ENCODE measurements at places on chromosomes 16 and 17. TPM values are rescaled to one million over a fixed set of nuclear protein-coding genes. Genes with fewer than 3 reads are reported as not detected.

The KRTAP2-3 gene
- total RNA-seq = 18.2 TPM

The ATP2A1 gene
- total RNA-seq = 5.7 TPM

The TMEM238L gene
- not detected for total RNA-seq

The LDHD gene
- 4.1 TPM for total RNA-seq

The PRCD gene
- not detected for total RNA-seq

The KRT35 gene
- not detected for total RNA-seq

The CACNG1 gene
- not detected for total RNA-seq

The GCGR gene
- not detected for total RNA-seq

The ZNF207 gene
- 198 TPM for total RNA-seq

The FSCN2 gene
- total RNA-seq = 5.5 TPM

The TPSG1 gene
- total RNA-seq = not detected

The MT1F gene
- 2.6 TPM for total RNA-seq

The HOXB7 gene
- total RNA-seq = 31.3 TPM

DNA sequence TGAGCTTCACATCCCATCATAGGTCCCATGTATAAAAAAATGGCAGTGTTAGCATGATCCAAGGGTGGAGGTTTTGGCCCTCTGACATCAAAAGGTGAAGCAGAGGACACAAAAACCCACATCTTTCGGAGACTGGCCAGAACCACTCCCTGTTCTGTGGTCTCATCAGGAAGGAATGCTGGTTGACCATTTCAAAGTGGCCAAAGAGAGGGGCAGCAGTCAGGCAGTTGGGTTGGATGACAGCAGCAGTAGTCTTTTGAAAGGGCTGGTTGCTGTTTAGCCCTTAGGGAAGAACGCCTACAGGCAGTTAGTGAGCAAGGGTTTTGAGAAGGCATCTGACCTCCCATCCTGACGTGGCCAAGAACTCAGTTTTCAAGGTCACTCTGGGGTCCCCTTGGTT lies 40.5 kb downstream of the LCMT1 start:
- peak; percentile 37 for DNase-seq
- peak overlapping the region; percentile 20 for H3K27ac ChIP-seq
- H3K36me3 ChIP-seq = peaks cover 7% of the 10 kb centered on the region
- H3K27me3 ChIP-seq = no peaks in the 10 kb centered on the region
- no peak overlapping the region for H3K4me3 ChIP-seq
- H3K4me1 ChIP-seq = peaks cover 19% of the 10 kb centered on the region

DNA sequence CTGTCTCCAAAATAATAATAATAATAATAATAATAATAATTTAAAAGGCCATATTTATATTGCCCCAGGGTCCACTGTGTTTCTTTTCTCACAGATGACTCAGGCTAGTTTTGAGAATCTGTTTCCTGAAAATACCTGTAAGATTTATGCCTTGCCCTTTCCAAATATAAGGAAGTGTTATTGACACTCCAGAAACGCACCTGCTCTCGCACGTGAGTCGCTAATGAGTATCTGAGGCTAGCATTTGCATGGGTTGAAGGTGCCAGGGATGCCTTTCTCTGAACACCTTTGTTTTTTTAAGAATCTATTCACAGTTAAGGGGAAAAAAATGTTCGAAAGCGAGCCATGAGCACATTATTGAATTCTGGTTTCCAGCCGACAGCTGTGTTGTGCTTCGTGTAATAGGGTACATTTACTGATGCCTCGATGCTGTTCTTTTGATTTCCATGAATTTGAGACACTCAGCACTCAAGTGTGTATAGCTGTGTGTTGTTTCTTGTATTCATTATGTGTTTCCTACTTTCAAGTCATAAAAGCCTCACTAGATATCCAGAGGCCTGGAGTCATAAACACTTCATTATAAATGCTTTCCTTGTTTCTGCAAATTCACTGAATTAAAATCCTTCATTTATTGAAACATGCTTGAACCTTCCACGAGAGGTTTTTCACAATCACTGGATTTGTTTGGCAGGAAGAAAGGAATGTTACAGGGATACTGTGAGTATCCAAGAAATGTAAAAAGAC lies 45.0 kb upstream of the NOL11 start:
- H3K4me1 ChIP-seq = no peaks in the 10 kb centered on the region
- no peak for DNase-seq
- no peaks in the 10 kb centered on the region for H3K27me3 ChIP-seq
- no peak overlapping the region for H3K27ac ChIP-seq

DNA sequence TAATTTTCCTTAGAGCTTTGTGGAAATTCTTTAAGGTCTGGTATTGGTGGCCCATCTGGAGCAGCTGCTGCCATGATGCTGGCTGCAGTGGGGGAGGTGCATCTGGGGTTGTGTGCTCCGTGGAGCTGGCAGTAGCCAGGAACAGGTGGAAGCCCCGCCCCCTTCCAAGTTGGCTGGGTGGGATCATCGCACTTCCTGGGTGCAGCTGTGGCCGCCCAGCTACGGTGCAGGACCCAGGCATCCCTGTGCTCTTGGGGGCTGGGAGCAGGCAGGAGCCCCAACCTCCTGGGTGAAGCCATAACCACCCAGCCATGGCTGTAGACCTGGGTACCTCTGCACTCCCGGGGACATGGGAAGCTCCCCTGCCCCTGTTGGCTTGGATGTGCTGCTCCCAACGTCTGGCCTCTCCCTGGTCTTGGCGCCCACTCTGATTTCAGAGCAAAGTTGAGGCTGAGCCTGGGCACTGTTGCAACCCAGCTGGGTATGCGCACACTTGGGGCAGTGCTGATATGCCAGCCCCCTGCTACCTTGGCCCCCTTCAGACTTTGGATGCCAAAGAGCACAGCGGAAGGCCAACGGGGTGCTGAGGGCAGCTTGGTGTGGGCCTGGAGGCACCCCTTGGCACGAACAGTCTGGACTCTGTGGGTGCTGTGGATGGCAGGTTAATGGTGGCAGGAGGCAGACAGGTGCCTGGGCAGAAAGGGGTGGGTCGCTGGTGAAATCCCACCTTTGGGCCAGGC lies 145.2 kb downstream of the MYO1D start:
- H3K4me3 ChIP-seq = no peak overlapping the region
- no peaks in the 10 kb centered on the region for H3K4me1 ChIP-seq
- no peak overlapping the region for H3K27ac ChIP-seq
- no peaks in the 10 kb centered on the region for H3K36me3 ChIP-seq
- no peak for DNase-seq

DNA sequence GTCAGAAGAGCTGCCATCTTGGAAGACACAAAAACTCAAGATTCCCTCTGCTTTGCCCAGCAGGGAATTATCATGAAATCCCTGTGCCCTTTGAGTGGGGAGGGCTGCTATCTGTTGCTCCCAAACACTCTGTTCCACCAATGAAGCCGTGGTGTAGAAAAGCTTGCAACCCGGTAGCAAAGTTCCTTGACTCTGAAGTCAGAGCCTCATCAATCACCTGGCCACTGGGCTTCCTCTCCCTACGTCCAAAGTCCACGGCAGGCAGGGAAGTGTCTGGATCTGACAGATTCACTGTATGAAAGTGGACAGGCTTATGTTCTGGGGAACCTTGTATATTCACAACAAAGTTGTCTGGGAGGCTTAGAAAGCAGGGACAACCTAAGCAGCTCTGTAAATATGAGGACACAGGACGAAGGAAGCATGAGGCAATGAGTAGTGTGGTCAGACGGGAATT lies 343.3 kb downstream of the SLC39A11 start:
- no peak for DNase-seq
- H3K4me3 ChIP-seq = no peak overlapping the region
- H3K27me3 ChIP-seq = no peaks in the 10 kb centered on the region
- no peak overlapping the region for H3K27ac ChIP-seq
- no peaks in the 10 kb centered on the region for H3K4me1 ChIP-seq

DNA sequence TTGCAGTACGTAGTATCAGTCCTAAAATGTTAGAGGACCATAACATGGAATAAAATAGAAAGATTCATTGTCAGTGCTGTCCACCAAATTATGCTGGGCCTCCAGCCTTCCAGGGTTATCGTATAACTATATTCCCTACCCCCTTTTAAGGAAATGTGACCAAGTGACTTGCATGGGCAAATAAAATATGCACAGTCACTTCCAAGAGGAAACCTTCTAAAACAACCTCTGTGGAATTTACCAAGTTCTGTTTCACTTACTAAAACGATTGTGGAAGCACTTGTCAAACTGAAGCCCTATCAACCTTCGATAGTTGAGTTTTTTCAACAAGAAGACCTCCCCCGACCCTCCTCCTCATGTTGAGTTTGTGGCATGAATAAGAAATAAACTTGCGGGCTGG lies 345.4 kb upstream of the C16orf82 start:
- no peak overlapping the region for H3K27ac ChIP-seq
- H3K4me1 ChIP-seq = no peaks in the 10 kb centered on the region
- no peaks in the 10 kb centered on the region for H3K36me3 ChIP-seq
- no peak overlapping the region for H3K4me3 ChIP-seq

GRCh38 chr17:49050611-49051010 lies 53.4 kb downstream of the IGF2BP1 start:
- no peak for DNase-seq
- H3K4me3 ChIP-seq = no peak overlapping the region
- H3K27me3 ChIP-seq = no peaks in the 10 kb centered on the region
- H3K36me3 ChIP-seq = no peaks in the 10 kb centered on the region

DNA sequence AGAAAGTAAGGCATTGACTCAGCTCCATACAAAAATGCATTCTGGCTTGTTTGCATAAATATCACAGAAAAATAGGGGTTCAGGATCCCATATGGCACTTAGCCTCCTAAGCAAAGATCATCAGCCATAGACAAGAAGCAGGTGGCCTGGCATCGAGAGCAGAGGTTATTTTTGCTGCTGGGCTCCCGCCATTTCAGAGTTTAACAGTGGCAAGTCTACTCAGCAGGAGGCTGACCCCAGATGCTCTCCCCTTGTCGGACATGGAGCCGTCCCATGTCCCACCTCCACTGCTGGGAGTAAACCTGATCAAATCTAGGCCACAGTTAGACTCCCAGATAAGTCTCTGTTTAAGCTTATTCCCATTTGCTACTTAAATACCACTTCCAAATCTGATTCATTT lies 269.1 kb downstream of the FTO start:
- H3K36me3 ChIP-seq = no peaks in the 10 kb centered on the region
- no peak for DNase-seq
- no peak overlapping the region for H3K4me3 ChIP-seq
- H3K27me3 ChIP-seq = no peaks in the 10 kb centered on the region

GRCh38 chr16:80614908-80615671 lies 74.3 kb downstream of the DYNLRB2 start:
- peaks cover 5% of the 10 kb centered on the region for H3K36me3 ChIP-seq
- no peak overlapping the region for H3K4me3 ChIP-seq
- H3K27ac ChIP-seq = no peak overlapping the region

- H3K27ac ChIP-seq = no peak overlapping the region
- no peaks in the 10 kb centered on the region for H3K36me3 ChIP-seq
These were observed 235.8 kb downstream of the HAPSTR1 start for GRCh38 chr16:9327253-9327652.

DNA sequence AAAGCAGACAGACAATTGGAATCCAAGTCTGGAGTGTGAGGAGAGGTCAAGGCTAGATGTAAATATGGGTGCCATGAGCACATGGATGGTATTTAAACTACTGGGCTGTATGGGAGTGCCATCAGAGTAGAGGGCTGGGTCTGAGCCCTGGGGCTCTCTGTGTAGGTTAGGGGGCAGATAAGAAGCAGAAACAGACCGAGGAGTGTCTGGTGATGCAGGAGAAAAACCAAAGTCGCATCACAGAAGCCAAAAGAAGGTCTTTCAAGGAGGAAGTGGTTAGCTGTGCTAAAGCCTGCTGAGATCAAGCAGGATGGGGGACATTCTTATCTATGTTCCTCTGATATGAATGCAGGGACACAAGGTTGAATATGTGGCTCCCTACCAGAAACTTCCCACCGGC lies 1.9 kb downstream of the TSEN54 start:
- no peak overlapping the region for H3K27ac ChIP-seq
- DNase-seq = no peak
- peak overlapping the region; percentile 77 for H3K4me3 ChIP-seq

- no peak for DNase-seq
- no peak overlapping the region for H3K4me3 ChIP-seq
- no peaks in the 10 kb centered on the region for H3K36me3 ChIP-seq
These were observed 13.1 kb downstream of the USP7 start for GRCh38 chr16:8950580-8951077.

- DNase-seq = no peak
- no peak overlapping the region for H3K27ac ChIP-seq
- H3K4me1 ChIP-seq = no peaks in the 10 kb centered on the region
- peaks cover 60% of the 10 kb centered on the region for H3K27me3 ChIP-seq
- no peaks in the 10 kb centered on the region for H3K36me3 ChIP-seq
- H3K4me3 ChIP-seq = no peak overlapping the region
These were observed 67.0 kb upstream of the DNAH17 start for GRCh38 chr17:78644224-78644623.

DNA sequence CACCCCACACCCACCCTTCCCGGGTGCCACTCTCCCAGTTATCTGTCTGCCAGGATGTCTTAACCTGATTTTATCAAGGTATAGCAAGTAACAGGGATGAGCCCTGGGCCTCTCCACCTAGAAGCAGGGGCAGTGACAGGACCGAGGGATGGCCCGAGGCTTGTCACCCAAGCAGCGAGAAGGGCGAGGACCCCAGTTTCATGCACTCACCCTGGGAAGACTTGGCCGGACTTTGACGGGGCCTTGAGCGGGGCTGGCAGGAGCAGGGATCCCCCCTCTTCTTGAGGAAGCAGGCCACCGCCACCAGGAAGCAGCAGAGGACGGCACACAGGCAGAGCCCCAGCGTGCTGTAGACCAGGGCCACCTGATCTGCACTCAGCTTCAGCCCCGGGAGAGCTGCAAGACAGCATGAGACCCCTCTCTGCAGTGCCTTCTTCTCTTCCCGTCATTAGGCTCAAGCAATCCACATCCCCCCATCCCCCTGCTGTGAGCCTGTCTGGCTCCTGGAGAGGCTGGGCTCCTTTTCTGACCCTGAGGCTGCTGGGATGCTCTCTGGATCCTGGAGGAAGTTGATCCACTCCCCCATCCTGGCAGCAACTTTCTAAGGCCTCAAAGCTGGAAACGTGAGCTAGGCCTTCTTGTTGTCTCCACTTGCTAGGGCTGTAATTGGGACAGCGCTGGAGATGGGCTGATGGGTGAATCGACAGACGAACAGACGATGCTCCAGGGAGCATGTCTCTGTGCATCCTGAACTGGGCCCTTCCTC lies 31.6 kb downstream of the TNFRSF13B start:
- H3K36me3 ChIP-seq = no peaks in the 10 kb centered on the region
- no peak overlapping the region for H3K4me3 ChIP-seq
- DNase-seq = no peak
- H3K4me1 ChIP-seq = no peaks in the 10 kb centered on the region

DNA sequence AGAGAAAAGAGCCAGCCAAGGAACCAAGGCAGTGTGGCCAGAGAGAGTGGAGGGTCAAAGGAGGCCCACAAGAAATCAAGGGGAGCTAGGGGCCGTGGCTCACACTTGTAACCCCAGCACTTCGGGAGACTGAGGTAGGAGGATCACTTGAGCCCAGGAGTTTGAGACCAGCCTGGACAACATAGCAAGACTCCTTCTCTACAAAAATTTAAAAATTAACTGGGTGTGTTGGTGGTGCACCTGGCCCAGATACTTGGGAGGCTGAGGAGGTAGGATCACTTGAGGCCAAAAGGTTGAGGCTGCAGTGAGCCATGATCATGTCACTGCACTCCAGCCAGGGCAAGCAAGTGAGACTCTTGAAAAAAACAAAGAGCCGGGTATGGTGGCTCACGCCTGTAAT lies 18.9 kb upstream of the TFAP4 start:
- H3K36me3 ChIP-seq = peaks cover 6% of the 10 kb centered on the region
- peak overlapping the region; percentile 50 for H3K27ac ChIP-seq
- H3K4me3 ChIP-seq = no peak overlapping the region

- H3K4me1 ChIP-seq = peaks cover 14% of the 10 kb centered on the region
- H3K27ac ChIP-seq = peak overlapping the region; percentile 95
- peak; percentile 86 for DNase-seq
- no peaks in the 10 kb centered on the region for H3K27me3 ChIP-seq
- H3K4me3 ChIP-seq = peak overlapping the region; percentile 28
These were observed 105.8 kb downstream of the NOG start for GRCh38 chr17:56699186-56699894.

Measured in Calu3 (cell line).